GM06990 (cell line): ENCODE measurements at places on chromosomes 4 and X.

GRCh38 chrX:46722742-46723568, 36.0 kb downstream of the SLC9A7 start:
- DNase-seq = no peak

DNA sequence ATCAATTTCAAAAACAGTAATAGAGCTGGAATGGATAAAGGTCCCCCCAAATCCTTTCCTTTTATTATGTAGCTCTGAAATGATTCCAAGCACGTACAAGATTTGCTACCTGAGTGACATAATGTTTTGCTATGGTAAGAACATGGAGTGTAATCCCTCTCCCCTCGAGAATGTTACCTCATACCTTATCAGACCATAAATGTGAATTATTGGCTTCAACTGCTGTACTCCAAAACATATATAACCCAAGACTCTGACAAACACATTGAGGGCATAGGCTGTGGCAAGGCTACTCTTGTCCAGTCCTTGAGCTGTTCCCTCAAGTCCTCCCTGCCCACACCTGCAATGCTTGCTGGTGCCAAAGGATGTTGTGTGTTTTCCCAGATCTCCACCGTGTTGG, 286.9 kb downstream of the KCTD8 start:
- no peak for DNase-seq

- no peak for DNase-seq
Measured at GRCh38 chr4:10983268-10983667, 298.7 kb upstream of the CLNK start.

DNA sequence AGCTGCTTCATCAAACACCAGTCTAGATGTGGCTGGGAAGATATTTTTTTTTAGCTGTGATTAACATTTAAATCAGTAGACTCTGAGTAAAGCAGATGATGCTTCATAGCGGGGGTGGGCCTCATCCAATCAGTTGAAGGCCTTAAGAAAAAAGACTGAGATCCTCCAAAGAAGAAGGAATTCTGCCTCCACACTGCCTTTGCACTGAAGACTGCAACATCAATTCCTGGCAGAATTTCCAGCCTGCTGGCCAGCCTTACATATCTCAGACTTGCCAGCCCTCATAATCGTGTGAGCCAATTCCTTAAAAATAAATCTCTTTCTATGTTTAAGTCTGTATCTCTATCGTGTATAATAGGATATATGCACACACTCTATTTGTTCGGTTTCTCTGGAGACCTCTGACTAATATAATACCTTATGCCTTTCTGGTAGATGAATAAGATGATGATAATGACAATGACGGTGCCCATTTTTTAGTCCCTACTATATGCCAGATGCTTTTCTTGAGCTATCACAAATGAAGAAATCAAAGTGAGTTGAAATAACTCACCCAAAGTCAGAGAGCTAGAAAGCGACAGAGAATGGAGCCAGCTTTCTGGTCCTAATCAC, 66.1 kb upstream of the SOD3 start:
- no peak for DNase-seq

GRCh38 chrX:20523626-20524312, 257.1 kb upstream of the RPS6KA3 start:
- DNase-seq = no peak
